ENCODE measurements at places on chromosomes 4 and X.

GRCh38 chrX:65017451-65017850 is 41.2 kb upstream of the ZC4H2 start:
- no peak for DNase-seq

GRCh38 chr4:76504613-76505465 is 69.8 kb downstream of the SHROOM3 start:
- DNase-seq: no peak

GRCh38 chrX:12949927-12950656 is 24.8 kb upstream of the TMSB4X start:
- DNase-seq: peak; percentile 85

- DNase-seq: no peak
These were observed 149.3 kb upstream of the SLC4A4 start for GRCh38 chr4:71189471-71189870.

GRCh38 chr4:128379860-128380259 is 92.2 kb upstream of the PGRMC2 start:
- DNase-seq: no peak

DNA sequence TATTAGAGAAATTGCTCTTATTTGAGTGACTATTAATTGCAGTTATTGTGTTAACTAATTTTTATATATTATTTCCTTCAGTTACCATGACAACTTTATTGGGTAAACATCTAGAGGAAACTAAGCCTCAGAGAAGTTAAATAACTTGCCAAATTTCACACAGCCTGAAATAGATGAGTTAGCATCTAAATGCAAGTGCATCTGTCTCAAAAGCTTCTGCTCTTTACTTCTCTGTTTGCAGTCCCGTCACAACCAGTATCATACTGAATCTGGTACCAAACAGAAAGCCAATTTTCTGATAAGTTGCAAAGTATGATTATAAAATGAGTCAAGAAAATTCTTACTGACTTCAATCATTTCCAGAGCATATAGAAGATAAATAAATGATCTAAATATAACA is 1544.9 kb upstream of the PCDH7 start:
- no peak for DNase-seq

DNA sequence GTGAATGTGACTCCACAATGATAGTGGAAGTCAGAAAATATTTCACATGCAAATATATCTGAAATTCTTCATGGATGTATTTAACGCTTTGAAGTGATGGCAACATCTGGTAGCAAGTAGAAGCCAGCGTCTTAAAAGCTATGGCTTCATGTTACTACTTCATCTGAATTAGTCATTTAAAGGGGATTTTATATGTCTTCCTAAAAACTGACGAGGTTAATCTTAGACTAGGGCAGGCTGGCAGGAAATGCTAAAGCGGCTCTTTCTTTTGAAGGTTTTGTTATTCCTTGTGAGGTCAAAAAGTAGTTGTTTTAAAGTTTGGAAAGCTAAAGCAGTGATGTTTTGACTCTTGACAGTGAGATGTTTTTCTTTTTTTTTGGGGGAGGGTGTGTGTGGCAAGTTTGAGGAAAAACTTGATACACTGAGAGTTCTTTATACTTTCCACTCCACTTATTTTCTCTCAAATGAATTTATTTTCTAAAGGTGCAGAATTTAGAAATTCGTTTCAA is 22.6 kb downstream of the PLS3 start:
- DNase-seq: no peak

DNA sequence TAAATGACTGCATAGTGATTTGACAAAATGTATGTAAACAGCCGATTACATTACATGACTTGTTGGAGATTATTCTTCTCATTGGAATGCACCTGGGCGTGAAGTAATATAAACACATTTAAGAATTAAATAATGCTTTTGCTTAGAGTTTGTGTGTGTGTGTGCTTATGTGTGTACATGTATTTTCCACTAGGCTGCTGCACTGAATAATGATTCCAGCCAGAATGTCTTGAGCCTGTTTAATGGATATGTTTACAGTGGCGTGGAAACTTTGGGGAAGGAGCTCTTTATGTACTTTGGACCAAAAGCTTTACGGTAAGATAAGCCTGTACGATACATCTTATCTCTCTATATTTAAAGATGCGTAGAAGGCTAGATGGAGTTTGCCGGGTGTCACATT is 12.6 kb downstream of the NEIL3 start:
- no peak for DNase-seq

Data from stimulated activated CD8-positive, alpha-beta memory T cell treated with anti-CD3 and anti-CD28 coated beads, Interleukin-4, amount 100 ng/mL, for 4 hours (primary cell).